ENCODE measurements at places on chromosomes 7 and 10.

- no peak for DNase-seq
Measured at GRCh38 chr10:83706952-83707582, 432.2 kb upstream of the GHITM start.

- no peak for DNase-seq
Measured at GRCh38 chr7:3082831-3083230, 39.2 kb upstream of the CARD11 start.

DNA sequence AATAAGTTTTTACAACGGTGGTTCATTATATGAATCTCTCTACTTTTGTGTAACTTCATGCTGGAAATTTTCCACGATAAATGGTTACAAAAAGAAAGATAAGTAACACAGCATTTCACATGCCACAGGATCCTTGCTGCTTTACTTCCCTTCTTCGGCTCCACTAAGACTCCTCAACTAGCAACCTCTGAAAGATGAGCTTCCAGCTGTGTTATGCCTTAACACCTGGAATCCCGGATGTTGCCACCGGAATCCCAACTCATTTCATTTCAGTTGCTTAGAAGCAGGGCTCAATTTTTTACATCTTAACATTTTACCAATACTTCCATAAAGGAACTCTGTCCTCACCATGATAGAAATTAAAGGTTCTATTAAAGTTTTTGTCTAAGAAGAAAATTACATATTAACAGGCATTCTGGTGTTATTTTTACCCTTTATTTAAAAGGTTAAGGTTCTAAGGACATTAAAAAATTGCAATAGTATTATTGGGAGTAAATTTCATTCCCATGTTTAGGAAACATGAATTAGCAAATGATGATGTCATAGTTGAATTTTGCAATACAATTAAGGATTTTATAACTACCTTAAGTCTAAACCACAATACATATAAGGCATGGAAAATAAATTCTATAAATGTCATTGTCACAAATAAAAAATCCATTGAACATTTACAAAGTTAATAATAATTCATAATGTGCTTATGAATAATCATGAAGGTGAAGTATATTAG lies 57.1 kb upstream of the IL6 start:
- DNase-seq = no peak

DNA sequence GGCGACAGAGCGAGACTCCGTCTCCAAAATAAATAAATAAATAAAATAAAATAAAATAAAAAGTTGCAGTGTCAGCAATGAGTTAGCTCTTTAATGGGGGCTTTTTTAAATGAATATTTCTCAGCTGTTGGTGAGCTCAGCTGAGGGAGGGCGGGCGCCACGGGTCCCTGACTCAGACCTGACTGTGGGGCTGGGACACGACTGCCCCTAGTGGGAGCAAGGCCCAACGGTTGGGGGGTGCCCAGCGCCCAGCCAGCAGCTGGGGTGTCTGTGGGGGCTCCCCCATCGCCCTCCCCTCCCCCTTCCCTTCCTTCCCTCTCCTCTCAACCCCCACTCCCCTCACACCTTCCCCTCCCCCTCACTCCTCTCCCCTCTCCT lies 46.6 kb downstream of the PWWP2B start:
- DNase-seq = peak; percentile 75

- DNase-seq = no peak
Measured at GRCh38 chr7:140062118-140062527, 628 bp downstream of the PARP12 start.

DNA sequence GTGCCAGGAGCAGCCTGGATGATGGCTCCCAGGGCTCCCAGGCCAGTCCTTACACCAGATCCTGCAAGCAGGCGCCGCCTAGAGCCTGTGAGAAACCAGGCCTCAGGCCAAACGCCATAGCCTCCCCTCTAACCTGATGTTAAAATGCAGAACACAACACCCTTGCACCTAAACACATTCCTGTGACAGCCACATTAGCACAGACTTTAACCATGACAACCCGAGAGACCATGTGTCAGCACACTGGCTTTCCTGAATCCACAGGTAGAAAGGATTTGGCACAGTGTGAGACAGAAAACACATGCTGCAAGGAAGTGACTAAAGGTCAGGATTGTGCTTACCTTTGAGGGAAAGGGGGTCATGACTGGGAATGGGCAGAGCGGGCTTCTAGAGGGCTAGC lies 59.9 kb downstream of the SGMS1 start:
- no peak for DNase-seq

Data from choroid plexus epithelial cell (primary cell).